ENCODE measurements at places on chromosomes 16 and 17.

DNA sequence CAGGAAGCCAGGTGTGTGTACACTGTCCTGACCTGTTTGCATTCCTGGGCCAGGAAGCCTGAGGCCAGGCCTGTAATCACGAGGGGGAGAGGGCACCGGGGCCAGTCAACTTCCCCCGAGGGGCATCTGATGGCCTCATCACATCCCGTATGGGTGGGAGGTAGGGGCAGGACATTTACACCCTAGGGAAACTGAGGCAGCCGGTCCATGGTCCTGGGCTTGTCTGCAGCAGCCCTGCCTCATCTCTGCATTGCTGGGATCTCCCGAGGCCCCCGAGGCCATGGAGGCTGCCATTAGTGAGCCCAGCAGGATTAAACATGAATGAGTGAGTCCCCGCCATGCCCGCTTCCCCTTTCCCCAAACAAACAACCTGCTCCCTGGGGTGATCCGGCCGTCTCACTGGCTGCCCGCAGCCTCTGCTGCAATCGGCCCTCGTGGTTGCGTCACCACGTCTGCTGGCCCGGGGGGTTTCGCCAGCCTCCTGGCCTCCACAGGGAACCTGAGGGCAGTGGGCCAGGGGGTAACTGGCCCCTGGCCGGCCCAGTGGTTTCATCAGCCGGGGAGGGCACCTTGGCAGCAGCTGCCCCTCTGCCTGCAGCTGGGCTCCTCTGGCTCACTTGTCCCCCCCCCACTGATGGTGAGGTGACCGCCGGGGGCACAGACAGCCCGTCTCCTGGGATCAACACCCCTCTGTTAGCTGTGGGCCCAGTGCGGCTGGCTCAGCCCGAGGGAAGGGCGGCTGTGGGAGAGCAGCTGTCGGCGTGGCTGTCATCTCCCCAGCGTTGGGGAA, 88.3 kb upstream of the GSE1 start:
- no peak for DNase-seq

DNA sequence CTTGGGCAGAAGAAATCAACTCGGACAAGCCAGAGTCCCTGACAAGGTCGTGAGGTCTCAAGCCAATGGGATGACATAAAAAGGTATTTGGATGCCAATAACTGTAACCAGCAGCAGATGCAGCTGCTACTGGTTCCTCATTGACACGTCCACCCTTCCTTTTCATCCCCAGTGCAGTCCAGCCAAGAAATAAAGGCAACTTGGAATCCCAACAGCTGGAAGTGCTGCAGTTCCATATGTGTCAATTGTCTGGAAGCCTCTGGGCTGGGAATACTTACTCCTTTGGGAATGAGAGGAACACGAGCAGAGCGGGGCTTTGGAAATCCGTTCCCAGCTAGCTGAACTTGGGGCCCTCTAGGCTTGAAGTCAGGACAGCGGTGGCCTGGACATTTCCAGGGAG, 360.4 kb upstream of the ZFHX3 start:
- no peak for DNase-seq

- peak; percentile 3 for DNase-seq
These were observed 5.1 kb upstream of the GNA13 start for GRCh38 chr17:65061646-65062045.

GRCh38 chr17:18020971-18021370, 18.0 kb downstream of the ATPAF2 start:
- no peak for DNase-seq

DNA sequence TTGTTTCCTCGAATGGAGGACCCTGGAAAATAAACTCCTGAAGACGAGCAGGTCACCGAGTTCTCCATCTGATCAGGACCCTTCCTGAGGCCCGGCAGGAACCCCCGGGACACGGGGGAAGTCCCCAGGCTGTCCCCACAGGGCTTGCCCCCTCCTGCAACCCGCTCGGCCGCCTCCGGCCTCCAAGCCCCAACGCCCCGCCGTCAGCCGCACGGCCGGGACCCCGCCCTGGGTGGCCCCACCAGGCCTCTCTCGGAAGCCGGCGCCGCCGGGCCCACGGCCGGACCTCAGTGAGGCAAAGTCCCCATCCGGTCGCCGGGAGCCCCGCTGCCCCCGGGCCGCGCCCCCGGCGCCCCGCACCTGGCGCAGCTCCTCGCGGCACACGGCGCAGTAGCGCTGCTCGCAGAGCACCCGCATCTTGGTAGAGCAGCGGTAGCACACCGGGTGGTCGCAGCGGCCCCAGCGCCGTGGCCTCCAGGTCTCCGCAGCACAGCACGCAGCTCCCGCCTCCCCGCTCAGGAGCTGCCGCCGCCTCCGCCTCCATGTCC, 383 bp downstream of the ZNF598 start:
- no peak for DNase-seq

Data from NCI-H1048 (cell line).